ENCODE measurements at places on chromosomes 7 and 10. TPM values are rescaled to one million over a fixed set of nuclear protein-coding genes. Genes with fewer than 3 reads are reported as not detected.

SOSTDC1 gene
- polyA plus RNA-seq, result 5.5 TPM

SLC18A2 gene
- polyA plus RNA-seq, result 0.21 TPM

TAS2R41 gene
- not detected for polyA plus RNA-seq

BICC1 gene
- polyA plus RNA-seq, result 2.7 TPM

HOXA4 gene
- polyA plus RNA-seq, result 6.0 TPM

DNA sequence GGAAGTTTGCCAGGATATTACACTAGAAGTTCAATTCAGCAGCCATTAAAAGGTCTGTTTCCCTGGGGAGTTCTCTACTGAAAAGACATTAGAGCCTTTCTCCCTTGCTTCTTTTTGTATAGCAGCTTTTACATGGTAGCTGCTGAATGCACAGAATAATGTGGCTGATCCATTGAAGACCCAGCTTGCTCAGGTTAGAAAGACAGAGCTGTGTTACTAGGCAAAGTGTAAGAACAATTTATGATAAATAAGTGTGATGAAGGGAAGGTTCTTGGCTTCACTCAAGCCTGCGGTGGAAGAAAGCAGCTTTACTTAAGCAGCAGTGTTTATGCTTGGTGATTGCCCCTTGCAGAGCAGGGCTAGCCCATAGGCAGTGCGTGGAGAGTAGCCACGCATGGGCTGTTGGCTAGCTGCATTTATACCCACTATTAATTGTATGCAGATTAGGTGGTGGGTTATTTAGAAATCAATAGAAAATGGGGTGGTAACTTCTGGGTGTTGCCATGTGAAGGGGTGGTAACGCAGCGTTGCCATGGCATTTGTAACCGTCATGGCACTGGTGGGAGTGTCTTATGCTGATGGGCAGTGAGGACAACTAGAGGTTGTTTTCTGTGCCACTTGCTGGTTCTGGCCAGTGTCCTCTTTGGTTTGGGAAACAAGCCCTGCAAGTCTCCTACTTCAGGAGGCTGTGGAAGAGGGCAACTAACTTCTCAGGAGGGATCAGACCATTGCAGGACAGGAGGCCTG, 942.9 kb downstream of the NRG3 start:
- no peak for DNase-seq

DNA sequence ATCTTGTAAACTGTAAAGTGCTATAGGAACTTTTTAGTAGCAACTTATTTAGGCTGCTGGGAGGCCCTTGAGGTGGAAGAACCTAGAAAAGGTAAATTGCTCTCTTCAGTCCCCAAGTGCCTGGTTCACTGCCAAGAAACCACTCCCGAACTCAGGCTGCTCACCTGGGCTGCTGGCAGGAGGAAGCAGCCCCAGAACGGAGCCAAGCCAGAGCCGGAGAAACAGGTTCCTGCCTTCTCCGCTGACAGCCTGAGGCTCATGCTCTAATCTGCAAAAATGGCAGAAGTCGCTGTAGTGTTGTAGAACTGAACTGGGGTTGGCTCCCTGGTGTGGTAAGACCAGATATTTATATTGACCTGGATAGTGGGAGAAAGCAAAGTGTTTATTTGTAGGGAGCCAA, 136.0 kb downstream of the CUL2 start:
- peak; percentile 77 for DNase-seq

DNA sequence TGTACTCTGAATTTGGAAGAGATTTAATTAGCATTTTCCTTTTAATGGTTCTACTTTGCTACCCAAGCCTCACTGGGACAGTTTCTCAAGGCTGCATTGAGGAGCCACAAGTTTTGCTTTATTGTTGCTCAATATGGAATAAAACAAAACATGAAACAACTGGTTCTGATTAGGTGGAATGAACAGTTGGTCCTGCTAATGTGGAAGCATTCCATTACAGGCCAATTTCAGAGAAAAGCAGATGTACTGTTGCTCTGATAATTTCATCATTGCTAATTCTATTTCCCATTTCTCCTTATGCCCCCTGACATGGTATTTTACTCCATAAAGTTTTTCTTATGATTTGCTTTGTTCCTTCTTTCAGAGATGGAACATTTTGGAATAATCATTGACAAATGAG, 66.0 kb upstream of the PAPSS2 start:
- peak; percentile 78 for DNase-seq

DNA sequence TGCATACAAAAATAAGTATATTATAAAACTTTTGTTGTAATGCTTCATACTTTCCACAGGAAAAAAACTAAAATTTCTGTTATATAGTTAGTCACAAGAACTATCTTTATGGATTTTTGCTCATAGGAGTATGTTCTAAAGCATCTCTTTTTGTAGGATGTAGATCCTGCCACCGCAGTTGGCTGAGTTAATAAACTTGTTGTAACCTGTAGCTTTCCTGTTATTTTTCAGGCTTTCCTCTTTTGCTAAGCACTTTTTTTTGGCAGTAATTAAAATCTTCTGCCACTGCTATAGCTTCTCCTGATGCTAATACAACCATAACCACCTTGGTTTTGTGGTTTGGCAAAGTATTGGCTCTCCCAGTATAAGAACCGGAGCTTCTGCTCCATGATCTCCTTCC, 60.3 kb downstream of the WNT2 start:
- no peak for DNase-seq

DNA sequence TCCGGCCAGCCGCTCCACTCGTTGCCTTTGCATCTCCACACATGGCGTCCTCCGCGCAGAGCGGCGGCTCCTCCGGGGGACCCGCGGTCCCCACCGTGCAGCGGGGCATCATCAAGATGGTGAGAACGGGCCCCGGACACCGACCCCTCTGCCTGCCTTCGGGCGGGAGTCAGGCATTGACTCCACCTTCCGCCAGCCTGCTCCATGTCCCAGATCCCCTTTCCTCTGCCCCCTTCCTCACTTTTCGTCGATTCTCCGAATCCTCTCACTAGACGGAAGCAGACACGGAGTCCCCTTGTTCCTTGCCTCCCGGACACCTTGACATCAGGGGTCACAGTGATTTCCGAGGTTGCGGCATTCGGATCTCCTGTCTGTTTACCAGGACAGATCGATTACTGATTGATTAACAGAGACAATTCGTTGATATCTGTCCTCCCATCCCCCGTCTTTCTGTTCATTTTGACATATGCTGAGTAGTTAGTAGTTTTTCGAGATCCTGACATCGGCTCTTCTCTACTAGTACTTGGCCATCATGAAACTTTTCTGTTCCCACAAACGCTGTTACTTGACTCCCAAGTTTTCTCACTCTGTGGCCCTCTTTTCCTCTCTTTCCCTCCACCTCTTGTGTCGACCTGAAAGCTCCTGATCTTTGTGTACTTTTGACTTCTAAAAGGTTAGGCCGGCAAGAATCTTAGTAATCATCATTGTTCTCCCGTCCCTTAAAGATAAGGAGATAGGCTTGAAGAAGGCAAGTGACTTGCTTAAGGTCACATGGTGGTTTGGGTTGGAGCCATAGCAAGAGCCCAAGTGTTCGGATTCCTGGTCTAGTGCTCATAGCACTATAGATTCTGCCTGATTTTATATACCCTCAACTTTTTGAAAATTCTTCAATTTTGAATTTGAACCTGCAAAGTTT, 597 bp downstream of the SND1 start:
- no peak for DNase-seq

DNA sequence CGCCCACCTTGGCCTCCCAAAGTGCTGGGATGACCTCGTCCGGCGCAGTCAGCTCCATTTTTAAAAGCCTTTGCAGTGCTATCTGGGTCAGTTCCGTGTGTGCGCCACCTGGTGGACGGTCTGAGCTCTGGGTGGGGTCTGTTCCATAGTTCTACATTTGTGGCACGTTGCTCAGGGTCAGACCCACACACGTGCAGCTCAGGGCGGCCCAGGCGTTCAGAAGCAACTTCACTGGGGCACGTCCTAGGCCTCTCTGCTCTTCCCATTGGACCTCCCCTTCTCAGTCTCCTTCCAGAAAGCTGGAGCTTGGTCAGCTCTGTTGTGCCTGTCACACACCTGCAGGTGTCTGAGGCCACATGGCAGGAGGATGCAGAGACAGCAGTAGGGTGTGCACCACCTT, 137.9 kb downstream of the DNAJB6 start:
- no peak for DNase-seq

DNA sequence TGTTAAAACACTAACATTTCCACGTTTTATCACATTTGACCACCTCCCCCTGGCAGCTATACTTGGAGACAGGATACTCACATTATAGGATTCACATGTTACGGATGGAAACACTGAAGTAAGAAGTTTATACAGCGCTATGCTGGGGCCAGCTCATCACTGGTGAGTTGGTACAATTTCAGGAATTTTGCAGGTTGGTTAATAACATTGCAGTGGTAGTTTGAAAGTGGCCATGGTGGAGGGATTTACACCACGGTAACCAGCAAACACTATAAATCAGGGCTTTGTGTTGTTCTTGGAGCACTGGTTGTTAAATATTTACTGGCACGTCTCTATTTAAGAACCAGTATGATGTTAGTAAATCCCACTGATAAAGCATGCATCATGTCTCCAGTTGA, 174.0 kb downstream of the GFRA1 start:
- DNase-seq, result no peak
